ENCODE measurements at places on chromosomes 7 and 10.

- no peak for DNase-seq
- H3K36me3 ChIP-seq: no peaks in the 10 kb centered on the region
- H3K4me1 ChIP-seq: no peaks in the 10 kb centered on the region
- no peaks in the 10 kb centered on the region for H3K27me3 ChIP-seq
- no peak overlapping the region for H3K27ac ChIP-seq
Measured at GRCh38 chr7:133746305-133746704, 380.8 kb upstream of the LRGUK start.

- H3K4me1 ChIP-seq: no peaks in the 10 kb centered on the region
- no peak for DNase-seq
- no peak overlapping the region for H3K27ac ChIP-seq
Measured at GRCh38 chr7:131905471-131905973, 349.1 kb upstream of the PODXL start.

- no peaks in the 10 kb centered on the region for H3K4me1 ChIP-seq
- H3K36me3 ChIP-seq: no peaks in the 10 kb centered on the region
- no peak for DNase-seq
- no peak overlapping the region for H3K27ac ChIP-seq
- no peak overlapping the region for H3K4me3 ChIP-seq
- peaks cover 2% of the 10 kb centered on the region for H3K27me3 ChIP-seq
Measured at GRCh38 chr7:116334555-116334954, 124.2 kb downstream of the TES start.

GRCh38 chr10:73590881-73591799, at the start of gene USP54:
USP54 (minus strand) TSS chr10:73591342; CDS start chr10:73575658, 15,684 bp downstream.
- DNase-seq: no peak
- H3K27ac ChIP-seq: no peak within 1 kb of the TSS
- peaks cover 2% of the 10 kb centered on the region for H3K36me3 ChIP-seq
- peaks cover 8% of the 10 kb centered on the region for H3K4me1 ChIP-seq

GRCh38 chr10:76178532-76179292, 747.3 kb downstream of the LRMDA start:
- no peaks in the 10 kb centered on the region for H3K36me3 ChIP-seq
- no peak for DNase-seq
- H3K4me1 ChIP-seq: no peaks in the 10 kb centered on the region
- no peak overlapping the region for H3K4me3 ChIP-seq
- H3K27me3 ChIP-seq: no peaks in the 10 kb centered on the region

DNA sequence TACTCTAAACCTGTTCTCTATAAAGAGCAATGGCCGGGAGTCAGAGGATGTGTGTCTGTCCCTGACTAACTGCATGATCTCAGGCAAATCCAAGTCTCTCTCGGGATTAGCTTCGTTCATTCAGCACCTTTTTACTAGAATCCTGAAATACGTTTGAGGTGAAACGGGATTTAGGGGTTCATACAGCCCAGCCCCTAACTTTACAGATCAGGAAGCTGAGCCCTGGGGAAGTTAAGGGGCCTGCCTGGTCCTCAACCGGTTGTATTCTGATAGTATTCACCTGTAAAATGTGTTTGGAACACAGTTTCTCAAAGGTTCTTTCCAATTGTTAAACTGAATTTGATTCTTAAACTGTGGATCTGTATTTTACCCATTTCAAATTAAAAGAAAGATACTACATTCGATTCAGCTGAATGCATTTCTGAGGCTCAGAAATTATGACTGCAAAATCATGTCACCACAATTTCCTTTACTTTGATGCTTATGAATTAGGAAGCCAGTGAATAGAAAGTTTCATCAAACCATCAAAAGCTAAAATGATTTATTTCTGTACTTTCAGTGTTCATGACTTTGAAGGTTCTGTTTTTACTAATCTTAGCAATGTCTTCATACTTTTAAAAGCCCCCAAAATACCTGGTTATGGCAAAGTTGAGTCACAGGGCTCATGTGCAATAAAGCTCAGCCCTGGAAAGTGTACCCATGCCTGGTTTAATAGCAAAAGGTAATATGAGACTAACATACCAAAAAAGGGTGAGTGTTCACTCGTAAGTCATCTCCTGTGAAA, 28.9 kb upstream of the EZH2 start:
- no peak overlapping the region for H3K27ac ChIP-seq
- H3K27me3 ChIP-seq: peaks cover 10% of the 10 kb centered on the region
- no peaks in the 10 kb centered on the region for H3K36me3 ChIP-seq
- H3K4me1 ChIP-seq: peaks cover 34% of the 10 kb centered on the region
- H3K4me3 ChIP-seq: no peak overlapping the region

GRCh38 chr7:81075150-81075549, 156.3 kb upstream of the SEMA3C start:
- H3K4me1 ChIP-seq: no peaks in the 10 kb centered on the region
- no peaks in the 10 kb centered on the region for H3K27me3 ChIP-seq
- H3K4me3 ChIP-seq: no peak overlapping the region
- no peak overlapping the region for H3K27ac ChIP-seq
- H3K36me3 ChIP-seq: no peaks in the 10 kb centered on the region

- H3K4me3 ChIP-seq: no peak overlapping the region
- no peak for DNase-seq
- no peaks in the 10 kb centered on the region for H3K4me1 ChIP-seq
- peaks cover 10% of the 10 kb centered on the region for H3K27me3 ChIP-seq
- H3K36me3 ChIP-seq: no peaks in the 10 kb centered on the region
Measured at GRCh38 chr10:71068861-71069271, 143.5 kb upstream of the UNC5B start.

GRCh38 chr10:104020020-104020419, 53.1 kb downstream of the SLK start:
- no peak overlapping the region for H3K27ac ChIP-seq
- no peaks in the 10 kb centered on the region for H3K27me3 ChIP-seq
- H3K36me3 ChIP-seq: peaks cover 37% of the 10 kb centered on the region
- H3K4me3 ChIP-seq: no peak overlapping the region
- no peak for DNase-seq

DNA sequence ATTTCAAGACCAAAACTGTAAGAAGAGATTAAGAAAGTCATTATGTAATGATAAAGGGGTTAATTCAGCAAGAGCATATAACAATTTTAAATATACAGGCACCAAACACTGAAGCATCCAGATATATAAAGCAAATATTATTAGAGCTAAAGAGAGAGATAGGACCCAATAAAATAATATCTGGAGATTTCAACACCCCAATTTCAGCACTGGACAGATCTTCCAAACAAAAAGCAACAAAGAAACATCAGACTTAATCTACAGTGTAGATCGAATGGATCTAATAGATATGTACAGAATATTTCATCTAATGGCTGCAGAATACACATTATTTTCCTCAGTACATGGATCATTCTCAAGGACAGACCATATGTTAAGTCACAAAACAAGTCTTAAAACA, 151.3 kb downstream of the COBL start:
- H3K4me1 ChIP-seq: peaks cover 2% of the 10 kb centered on the region
- H3K4me3 ChIP-seq: no peak overlapping the region
- no peak for DNase-seq
- H3K36me3 ChIP-seq: no peaks in the 10 kb centered on the region

Measured in memory B cell (primary cell).